ENCODE measurements at places on chromosomes 7 and 10.

DNA sequence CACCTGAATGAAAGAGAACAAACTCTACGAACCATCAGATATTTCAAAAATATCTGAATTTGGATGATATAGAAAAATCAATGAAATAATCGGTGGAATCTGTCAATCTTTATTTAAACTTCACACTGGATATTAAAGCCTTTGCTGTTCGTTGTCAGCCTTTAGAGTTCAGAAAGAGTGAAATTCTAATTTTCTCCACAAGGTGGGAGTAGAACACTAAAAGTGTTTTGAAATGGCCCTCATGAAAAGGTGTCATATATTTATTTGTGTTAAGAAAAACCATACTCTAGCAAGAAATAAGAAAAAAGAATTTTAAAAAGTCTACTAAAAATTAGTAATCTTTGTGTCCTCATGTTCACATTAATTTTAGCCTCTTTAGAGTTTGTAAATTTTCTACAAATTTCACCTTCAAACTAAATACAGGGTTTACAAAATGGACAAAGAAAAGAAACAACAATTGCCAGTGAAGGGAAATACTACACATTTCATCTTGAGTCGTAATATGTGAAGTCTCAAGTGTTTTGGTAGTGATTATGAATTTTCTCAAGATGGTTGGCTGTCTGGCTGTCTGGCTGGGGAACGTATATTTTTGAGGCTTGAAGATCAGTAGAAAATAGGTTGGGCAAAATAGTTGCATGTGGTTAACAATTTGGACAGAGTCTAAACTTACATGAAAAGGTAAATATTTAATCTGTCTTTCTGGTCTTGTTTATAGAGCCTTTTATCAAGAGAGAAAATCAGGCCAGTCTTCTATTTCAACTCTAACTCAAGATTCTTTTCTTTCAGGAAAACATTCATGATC, 43.7 kb downstream of the DNAJB9 start:
- DNase-seq = no peak

DNA sequence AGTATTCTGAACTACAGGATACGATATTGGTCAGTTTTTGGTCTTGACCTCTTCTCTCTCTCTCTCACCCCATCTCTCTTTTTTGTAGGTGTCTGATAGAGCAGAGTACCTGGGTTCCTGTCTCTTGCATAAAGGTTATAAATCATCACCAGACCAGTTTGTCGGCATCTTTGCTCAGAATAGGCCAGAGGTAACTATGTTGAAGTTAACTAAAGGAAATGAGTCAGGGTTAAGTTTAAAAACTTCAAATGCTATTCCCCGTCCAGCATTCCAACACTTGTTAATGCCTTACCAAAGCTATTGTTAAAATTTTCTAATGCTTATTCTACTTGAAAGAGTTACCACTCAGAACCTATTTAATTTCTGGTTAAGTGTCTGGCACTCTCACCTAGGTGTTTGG, 30.7 kb downstream of the ACSL5 start:
- DNase-seq = no peak

DNA sequence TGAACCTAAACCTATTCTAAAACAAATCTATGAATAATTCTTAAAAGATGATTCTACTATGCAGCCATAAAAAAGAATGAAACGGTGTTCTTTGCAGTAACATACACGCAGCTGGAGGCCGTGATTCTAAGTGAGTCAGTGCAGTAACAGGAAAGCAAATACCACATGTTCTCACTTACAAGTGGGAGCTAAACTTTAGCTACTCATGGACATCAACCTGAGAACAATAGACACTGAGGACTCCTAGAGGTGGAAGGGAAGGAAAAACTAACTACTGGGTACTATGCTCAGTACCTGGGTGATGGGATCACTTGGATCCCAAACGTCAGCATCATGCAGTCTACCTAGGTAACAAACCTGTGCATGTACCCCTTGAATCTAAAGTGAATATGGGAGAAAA, 575.0 kb upstream of the MGMT start:
- no peak for DNase-seq

DNA sequence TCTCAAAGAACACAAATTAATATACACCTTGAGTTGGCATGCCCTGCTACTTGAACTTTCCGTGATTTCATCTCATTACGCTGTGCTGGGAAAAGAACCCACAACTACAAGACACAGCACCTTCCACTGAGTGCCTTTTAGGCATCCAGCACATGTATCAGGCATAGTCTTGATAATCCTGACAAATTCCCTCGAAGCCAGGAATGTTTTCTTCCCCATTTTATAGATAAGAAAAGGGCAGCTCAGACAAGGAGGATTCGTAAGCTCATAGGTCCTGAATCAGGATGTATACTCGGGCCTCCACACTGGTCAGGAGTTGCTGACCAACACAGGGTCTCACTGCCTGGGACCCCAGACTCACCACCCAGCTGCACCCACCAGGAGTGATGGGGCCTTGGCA, 368.6 kb downstream of the TNS3 start:
- no peak for DNase-seq

- no peak for DNase-seq
Measured at GRCh38 chr10:101071267-101071884, 9.6 kb downstream of the KAZALD1 start.

- DNase-seq = no peak
Measured at GRCh38 chr7:114070246-114070645, 151.4 kb upstream of the PPP1R3A start.

DNA sequence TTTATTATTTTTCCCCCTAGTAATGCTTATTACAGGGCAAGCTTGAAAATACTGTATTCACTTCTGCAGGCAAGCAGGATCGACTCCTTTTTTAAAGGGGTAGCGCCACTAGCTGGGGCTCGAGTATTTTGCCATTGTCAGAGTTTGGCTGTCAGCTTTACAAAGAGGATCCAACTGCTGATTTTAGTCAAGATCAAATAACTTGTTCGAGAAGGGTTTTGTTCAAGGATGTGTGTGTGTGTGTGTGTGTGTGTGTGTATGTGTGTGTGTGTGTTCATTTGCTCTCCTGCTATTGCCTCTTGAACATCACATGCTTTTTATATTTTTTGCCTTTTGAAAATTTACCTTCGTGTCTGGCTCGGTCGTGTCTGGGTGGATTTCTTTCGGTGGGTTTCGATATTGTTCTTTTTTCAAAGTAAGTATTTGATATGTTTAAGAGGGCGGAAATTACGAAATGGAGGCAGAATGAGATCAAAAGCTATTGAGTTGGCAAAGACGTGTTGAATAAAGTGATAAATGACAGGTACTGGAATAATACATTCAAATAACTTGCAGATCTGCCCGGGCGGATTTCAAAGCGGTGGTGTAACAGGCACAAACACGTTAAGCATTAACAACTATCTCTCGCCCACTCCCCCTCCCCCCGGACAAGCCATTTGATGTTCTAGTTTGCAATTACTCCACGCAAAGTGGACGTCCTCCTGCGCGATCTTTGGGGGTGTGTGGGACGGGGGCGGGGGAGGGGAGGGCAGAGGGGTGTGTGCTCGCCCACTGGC, 1.1 kb downstream of the ARID5B start:
- no peak for DNase-seq

DNA sequence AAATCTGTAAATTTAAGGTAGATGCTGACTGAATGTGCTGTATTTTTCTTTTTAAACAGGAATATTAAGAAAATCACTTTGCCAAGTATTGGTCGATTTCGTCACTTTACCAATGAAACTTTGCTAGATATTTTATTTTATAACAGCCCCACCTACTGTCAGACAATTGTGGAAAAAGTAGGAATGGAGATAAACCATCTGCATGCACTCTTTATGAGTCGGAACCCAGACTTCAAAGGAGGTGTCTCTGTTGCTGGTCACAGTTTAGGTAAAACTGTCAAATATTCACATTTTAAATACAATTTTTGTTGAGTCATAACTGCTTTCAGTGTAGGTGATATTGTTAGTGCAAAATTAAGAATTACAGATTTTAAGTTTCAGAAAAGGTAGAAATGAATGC, 25.2 kb downstream of the SEC23IP start:
- DNase-seq = no peak

GRCh38 chr7:1917221-1918062, 247.4 kb downstream of the ELFN1 start:
- no peak for DNase-seq

DNA sequence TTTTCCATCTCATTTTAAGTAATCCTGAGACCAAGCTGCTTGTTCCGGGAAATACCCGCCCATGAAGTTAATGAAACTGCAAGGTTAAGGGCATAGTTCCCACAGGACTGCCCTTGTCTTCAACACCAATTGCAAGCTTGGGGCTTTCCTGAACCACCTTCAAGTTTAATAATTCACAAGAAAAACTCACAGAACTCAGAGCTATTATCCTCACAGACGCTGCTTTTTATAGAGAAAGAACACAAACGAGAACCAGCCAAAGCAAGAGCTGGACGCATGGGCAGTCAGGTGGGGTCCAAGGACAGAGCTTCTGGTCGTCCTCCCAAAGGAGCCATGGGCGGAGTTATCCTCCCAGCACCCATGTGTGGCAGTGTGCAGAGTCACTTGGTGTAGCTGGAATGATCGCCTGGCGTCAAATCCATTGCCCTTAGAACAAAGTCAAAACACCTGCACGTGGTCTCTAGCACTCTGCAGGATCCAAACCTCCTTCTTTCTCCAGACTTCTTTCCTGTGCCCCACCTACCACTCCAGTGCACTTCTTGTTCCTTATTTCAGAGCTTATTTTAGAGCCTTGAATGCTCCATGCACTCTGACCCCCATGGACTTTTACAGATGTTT, 56.7 kb downstream of the SNX10 start:
- no peak for DNase-seq

DNA sequence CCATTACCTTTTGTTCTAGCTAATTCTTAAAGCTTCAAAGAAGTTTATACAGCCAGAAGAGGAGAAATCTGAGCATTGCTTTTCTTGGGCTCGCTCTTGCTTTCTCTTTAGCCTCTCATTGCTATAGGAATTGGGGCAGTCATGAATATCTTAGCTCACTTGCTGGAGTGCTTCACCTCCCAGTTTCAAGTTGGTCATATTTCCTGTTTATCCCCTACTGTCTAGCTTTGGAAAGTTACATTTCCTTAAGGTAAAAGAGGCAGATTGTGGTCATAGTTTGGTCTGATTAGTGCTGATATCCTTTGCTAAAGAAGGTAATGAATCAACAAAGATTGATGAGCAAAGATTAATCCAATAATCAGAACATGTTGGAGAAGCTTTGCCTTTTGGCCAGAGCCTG, 77.7 kb upstream of the GLI3 start:
- DNase-seq = no peak

DNA sequence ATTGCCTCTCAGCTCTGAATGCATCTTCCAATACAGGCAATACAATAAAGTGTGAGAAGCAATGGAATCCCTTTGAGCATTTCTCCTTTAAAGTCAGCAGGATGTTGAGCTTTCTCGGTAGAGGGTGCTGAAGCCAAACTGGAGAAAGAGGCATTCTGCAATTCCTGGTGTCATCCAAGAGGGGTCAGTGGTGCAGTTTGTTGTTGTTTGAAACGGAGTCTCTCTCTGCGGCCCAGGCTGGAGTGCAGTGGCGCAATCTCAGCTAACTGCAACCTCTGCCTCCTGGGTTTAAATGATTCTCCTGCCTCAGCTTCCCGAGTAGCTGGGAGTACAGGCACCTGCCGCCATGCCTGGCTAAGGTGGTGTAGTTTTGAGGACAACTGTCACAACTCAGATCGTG, 486.5 kb downstream of the CALN1 start:
- no peak for DNase-seq

DNA sequence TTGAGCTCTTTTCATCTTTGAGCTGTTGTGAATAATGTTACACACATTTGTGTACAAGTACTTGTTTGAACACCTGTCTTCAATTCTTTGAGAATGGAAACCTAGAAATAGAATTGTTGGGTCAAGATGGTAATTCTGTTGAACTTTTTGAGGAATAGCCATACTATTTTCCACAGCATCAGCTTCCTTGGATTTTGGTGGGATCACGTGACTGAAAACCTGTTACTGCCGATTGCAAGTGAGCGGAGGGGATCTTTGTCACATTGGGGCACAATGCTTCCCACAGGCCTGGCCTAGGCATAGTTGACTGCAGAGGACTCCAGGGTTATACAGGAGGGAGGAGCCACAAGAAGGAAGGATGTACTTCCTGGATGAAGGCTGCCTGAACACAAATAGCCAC, 21.3 kb upstream of the CACUL1 start:
- DNase-seq = no peak

GRCh38 chr7:49724071-49724470, 49.4 kb upstream of the VWC2 start:
- no peak for DNase-seq

GRCh38 chr7:150515248-150516147, 826 bp downstream of the GIMAP7 start:
- no peak for DNase-seq

DNA sequence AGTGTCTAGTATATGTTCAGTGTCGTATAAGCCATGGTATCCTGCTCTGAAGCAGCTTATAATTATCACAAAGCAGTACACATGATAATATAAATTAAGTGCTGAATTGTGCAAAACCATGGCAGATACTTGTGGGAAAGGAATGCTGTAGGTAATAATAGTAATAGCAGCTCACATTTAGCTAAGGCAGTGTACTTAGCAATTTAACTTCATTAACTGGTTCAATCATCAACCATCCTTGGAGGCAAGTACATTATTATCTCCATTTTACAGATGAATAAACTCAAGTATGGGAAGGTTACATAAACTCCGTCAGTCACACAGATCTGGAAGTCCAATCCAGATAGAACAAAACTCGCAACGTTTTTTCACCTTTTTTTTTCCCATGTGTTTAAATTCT, 21.6 kb upstream of the RNF148 start:
- DNase-seq = no peak

DNA sequence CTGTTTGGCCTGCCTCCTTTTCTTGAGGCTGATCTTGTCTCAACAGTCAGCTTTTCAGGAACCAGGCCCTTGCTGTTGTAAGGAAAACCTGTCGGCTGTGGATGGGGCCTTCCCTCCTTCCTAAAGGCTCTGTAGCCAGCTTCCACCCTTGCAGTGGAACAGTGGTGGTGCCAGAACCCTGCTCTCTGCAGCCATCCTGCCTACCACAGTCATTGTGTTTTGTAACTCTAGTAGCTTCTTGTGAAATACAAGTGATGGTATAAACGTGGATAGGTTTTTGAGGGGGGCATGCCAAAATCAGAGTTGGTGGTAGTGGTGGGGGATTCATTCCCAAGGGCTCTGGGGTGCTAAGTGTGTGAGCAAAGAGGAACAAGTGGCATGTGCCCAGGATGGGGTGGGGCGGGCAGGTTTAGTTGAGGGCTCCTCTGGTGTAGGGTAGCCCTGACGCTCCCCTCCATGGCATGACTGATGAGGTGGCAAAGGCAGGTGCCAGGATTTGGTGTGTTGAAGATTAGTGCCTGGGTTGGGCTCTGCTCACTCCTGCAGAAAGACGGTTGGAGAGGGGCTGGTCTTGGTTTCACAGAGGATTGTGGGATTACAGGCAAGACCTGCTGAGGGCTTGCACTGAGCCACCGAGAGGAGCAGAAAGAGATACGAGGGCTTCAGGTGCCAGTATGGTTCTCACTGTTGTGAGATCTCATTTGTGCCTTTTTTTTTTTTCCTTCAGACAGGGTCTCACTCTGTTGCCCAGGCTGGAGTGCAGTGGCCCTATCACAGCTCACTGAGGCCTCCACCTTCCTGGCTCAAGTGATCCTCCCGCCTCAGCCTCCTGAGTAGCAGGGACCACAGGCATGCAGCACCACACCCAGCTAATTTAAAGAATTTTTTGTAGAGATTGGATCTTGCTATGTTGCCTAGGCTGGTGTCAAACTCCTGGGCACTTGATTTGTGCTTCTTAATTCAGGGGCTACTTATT, 7.4 kb downstream of the TSPAN14 start:
- no peak for DNase-seq
